Transverse colon (tissue), 4 donors: ENCODE measurements at places on chromosomes 7 and 10.

GRCh38 chr7:26070290-26070689, 81.7 kb upstream of the NFE2L3 start:
- no peak for DNase-seq

DNA sequence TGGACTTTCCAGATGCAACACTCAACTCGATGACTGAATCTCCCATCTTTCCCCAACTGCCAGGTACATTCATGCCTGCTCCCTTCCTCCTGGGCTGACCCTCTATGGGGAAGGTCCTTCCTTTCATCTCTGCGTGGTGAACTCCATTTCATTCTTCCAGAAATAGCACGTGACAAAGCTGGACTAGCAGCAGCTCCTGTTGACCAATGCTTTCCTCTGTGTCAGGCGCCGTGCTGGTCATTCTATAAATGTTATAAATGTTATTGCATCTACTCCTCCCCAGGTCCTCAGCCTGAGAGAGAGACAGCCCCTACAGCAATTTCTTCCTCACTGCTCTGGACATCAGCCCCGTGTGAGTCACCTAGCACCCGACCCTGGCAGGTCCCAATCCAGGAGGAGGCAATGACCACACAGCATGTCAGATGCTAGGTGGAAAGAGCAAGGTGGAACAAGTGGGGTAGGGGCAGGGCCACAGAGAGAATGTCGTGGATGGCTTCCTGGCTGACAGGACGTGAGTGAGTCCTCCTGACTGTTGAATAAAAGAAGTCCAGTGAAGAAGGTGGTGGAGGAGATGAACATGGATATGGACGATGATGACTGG, 178.1 kb downstream of the ADAM12 start:
- no peak for DNase-seq

- DNase-seq = no peak
Observed at GRCh38 chr10:13231190-13231589, 3.0 kb downstream of the UCMA start.

GRCh38 chr7:83751217-83751616, 102.3 kb upstream of the SEMA3E start:
- DNase-seq = no peak

DNA sequence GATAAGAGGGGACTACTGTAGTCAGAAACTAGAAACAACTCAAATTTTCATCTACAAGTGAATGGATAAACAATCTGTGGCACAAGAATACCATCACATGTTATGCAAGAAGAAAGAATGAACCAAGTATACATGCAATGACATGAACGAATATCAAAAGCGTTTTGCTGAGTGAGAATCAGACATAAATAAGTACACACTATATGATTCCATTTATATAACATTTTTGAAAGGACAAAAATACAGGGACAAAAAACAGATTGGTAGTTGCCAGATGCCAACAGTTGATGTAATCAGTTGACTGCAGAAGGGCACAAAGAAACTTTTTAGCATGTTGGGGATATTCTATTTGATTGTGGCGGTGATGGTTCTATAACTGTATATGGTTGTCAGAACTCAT, 33.6 kb downstream of the CTNNA3 start:
- no peak for DNase-seq
